Aorta (tissue), 5 donors: ENCODE measurements at places on chromosomes 13 and 19.

GRCh38 chr19:2588081-2588777, 112.3 kb downstream of the GADD45B start:
- peak; percentile 63 for DNase-seq

- DNase-seq, result no peak
These were observed 786.2 kb downstream of the PCDH9 start for GRCh38 chr13:66443926-66444325.

GRCh38 chr19:45166723-45167252, 6.0 kb upstream of the NKPD1 start:
- no peak for DNase-seq

DNA sequence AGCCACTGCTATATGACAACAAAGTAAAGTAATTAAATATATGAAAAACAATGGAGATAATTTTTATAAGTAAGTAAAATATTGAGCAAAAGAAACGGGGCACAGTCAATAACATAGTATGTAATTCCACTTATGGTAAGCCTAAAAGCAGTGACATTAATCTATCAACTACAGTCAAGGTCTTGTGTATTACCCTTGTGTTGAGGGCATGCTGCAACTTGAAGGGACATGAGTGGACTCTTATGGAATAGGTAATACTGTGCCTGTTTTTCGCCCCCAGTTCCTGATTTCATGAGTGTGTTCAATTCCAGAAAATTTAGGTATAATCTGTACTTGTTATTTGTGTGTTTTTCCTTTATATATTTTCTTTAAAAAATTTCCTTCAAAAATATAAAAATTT, 201.3 kb upstream of the SLITRK6 start:
- no peak for DNase-seq

GRCh38 chr19:40466219-40466984, 399 bp upstream of the SPTBN4 start:
- peak; percentile 84 for DNase-seq

GRCh38 chr13:106314417-106314816, 221.0 kb downstream of the EFNB2 start:
- no peak for DNase-seq

- no peak for DNase-seq
These were observed 9.9 kb downstream of the DNM2 start for GRCh38 chr19:10727685-10728201.

DNA sequence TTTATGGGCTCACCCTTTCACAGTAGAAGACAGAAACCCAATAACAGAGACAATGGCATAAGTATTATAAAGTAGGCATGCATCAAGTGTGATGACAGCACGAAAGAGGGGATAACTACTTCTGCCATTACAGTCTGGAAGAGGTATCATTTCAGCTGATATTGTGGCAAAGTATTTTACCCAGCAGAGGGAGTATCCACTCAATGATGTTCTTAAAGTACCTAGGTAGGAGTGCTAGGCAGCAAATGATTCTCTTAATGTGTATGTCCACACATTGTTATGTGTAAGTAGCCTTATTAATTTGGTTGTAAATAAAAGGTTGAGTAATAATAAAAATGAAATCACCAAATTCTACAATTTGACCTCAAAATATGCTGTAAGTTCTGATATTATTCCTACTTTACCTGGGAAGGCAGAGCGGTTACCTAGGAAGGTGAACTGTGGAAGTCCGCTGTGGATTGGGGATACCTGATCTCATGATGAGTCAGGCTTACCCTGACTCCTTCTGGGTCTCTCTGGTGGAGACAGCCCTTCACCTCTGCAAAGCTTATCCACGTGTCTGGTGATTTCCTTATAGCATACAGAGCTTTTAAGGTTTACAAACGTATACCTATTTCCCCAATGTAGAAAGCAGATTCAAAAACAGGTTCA, 4.1 kb upstream of the UBAC2 start:
- DNase-seq, result no peak

DNA sequence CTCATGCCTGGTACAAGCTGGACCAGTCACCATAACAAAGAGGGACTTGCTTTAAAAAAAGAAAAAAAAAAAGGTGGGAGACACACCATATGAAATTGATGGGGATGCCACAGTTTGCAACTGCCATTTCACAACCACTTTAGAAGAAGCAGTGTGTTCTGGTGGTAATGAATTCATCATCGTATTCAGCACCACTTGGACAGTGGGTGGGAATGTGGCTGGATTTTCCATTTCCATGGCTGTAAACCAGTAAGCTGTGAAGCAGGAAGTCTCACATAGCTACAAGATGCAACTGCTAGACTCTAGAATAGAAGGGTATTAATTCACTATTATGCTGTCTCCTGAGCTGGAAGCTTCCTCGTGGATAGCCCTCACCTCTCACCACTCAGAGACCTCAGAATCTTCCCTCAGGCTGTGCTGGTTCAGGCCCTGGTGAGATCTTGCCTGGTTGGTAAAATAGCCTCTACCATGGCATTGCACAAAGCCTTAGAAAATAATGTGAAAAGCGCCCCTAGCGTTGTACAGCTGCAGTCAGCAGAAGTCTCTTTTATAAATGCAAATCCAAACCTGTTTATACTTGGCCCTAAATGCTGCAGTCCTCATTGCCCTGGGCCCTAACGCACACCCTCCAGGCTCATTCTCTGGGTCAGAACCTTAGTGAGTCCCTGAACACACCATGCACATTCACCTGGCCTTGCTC, 150.7 kb downstream of the KCTD15 start:
- DNase-seq, result no peak

GRCh38 chr13:24172071-24172470, 11.6 kb downstream of the SPATA13 start:
- DNase-seq, result no peak

GRCh38 chr13:23902975-23903905, 5.9 kb upstream of the C1QTNF9B start:
- no peak for DNase-seq

- no peak for DNase-seq
These were observed 74.9 kb downstream of the WTIP start for GRCh38 chr19:34556488-34556887.

GRCh38 chr13:30479154-30479882, 13.6 kb upstream of the HMGB1 start:
- DNase-seq, result no peak

DNA sequence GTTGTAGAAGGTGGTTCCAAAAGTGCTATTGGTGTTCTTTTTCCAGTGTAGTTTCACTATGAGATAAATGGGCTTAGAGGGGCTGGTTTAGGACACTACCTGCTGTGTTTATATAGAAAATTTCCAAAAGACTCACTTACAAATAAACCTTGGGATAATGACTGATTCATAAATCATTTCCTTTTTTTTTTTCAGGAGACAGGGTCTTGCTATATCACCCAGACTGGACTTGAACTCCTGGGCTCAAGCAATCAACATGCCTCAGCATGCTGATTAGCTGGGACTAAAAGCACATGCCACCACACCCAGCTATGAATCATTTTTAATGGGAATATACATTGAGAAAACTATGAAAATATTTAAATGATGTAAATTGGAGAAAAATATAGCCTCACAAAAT, 376.6 kb downstream of the PCDH9 start:
- DNase-seq, result no peak

GRCh38 chr13:92255526-92255925, 857.1 kb downstream of the GPC5 start:
- no peak for DNase-seq

DNA sequence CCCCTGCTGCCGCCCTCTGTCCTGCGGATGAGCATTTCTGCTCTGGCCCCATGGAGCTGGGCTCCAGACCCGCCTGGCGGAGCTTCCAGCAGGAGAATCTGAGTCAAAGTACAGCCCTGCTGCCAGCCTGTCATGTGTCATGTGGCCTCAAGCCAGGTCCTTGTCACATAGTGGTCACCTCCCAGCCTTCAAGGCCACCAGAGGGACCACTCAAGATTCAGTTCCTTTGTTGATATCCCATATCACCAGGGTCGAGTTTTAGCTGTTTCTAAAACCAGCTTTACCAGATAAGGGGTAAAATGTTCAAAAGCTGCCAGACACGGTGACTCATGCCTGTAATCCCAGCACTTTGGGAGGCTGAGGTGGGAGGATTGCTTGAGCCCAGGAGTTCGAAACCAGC, 13.4 kb downstream of the THOP1 start:
- DNase-seq, result no peak

GRCh38 chr13:95457294-95457693, 95.2 kb upstream of the CLDN10 start:
- DNase-seq, result no peak

DNA sequence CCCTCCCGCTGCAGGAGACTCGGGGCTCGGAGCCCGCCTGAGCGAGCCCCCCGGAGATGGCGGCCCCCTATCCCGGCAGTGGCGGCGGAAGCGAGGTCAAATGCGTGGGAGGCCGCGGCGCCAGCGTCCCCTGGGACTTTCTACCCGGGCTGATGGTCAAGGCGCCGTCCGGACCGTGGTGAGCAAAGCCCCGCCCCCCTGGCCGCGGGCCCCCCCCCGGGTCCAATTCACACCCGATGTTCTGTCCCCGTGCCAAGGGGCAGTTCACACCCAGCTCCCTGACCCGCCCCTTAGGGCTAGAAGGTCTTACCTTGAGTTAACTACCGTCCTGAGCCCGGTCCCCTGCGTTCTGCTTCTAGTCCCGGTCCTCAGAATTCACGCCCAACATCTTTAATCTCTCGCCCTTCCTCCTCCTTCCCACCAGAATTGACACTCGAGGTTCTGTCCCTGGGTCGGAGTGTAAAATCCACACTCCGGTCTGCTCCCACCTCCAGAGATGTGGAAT, 1.4 kb downstream of the NPAS1 start:
- DNase-seq, result no peak

DNA sequence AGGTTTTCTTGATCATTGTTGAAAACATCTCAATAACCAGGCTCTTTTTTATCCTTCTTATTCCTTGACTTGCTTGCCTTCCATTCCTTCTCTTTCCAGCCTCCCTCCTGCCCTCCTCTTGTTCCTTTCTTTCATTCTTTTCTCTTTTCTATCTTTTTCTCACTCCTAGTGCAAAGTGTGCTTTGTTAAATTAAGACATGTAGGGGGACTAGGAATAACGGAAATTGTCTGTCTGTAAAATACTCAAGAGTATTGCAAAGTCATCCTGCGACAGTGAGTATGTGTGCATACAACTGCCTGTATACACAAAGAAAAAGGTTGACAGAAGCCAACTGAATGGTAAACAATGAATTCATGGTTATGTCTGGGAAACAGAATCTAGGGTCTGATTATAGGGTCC, 70.1 kb downstream of the LRRC63 start:
- no peak for DNase-seq

GRCh38 chr13:80336776-80337287, 4.1 kb downstream of the SPRY2 start:
- DNase-seq, result no peak

GRCh38 chr19:34232566-34233481, 21.5 kb upstream of the GARRE1 start:
- peak; percentile 86 for DNase-seq

- DNase-seq, result no peak
These were observed 17.8 kb upstream of the MIR17HG start for GRCh38 chr13:91329733-91330132.

- DNase-seq, result no peak
These were observed 178.8 kb downstream of the VWA8 start for GRCh38 chr13:41782086-41782485.

DNA sequence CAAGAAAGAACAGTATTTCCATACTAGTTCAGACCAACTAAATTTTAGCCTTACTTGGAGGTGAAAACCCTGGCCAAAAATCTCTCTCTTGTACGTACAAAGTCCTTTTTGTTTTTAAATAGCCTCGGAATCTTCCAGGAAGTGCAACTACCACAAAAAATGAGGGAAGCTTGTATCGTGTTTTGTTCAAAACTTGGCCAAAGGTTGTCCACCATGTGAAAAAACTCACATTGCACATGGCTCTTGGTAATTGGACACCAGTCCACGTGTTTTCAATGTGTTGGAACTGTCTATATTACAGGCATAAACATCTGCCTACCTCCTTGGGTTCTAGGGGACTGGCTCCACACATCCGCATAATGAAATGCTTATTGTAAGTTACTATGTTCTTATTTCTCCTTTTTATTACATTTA, 15.2 kb upstream of the STRN4 start:
- DNase-seq, result no peak

GRCh38 chr19:54489766-54490165, 12.9 kb upstream of the LAIR2 start:
- no peak for DNase-seq

GRCh38 chr19:46954993-46955812, 64.4 kb upstream of the NPAS1 start:
- DNase-seq, result no peak

GRCh38 chr19:36025541-36025940, 7.1 kb downstream of the CLIP3 start:
- no peak for DNase-seq

DNA sequence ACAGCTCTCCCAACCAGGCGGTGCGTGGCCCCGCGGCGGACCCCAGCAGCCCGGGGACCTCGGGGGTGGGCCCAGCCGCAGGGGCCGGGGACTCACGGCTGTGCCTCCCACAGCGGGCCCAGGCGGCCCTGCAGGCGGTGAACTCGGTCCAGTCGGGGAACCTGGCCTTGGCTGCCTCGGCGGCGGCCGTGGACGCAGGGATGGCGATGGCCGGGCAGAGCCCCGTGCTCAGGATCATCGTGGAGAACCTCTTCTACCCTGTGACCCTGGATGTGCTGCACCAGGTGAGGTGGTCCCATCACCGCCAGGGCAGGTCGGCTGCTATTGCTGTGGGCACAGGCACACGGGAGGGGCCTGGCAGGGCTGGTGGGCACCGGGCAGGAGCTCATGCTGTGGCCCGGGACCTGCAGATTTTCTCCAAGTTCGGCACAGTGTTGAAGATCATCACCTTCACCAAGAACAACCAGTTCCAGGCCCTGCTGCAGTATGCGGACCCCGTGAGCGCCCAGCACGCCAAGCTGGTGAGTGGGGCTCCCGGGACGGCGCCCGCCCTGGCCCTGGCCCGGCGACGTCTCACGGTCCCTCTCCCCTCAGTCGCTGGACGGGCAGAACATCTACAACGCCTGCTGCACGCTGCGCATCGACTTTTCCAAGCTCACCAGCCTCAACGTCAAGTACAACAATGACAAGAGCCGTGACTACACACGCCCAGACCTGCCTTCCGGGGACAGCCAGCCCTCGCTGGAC, 7.3 kb downstream of the PTBP1 start:
- no peak for DNase-seq

- peak; percentile 86 for DNase-seq
These were observed at the start of gene STXBP2 for GRCh38 chr19:7636691-7637373. Gene STXBP2, plus strand, starts transcription at chr19:7637110. Its CDS starts 40 bp downstream, at chr19:7637150.

- no peak for DNase-seq
These were observed 44.5 kb downstream of the VWA8 start for GRCh38 chr13:41916173-41916954.

GRCh38 chr13:102035969-102036368, 365.9 kb downstream of the FGF14 start:
- DNase-seq, result no peak

DNA sequence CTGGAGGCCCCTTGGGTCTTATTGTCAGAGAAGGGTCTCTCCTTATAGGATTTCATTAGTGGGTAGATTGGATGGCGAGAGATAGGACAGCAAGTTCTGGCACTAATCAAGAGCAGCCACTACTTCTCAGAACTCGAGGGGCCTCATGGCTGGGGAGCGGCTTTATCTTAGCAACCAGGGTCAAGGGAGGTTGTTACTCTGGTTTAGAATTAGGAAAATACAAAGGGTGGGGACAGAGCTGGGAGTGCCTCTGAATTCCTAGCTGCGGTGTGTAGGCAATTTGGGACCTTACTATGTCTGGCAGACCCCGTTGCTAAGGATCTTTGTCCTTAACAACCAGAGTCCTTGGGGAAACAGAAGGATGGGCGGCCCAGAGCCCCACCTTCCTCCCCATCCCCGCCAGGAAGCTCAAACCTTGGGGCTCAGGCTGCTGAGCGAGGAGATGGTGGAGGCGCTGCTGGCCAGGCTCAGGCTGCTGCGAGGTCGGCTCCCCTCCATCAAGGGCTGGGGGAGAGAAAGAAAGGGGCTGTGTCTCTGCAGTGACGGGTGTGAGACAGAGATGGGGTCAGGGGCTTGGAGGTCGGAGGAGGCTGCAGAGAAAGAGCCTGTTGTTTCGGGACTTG, 1.2 kb downstream of the PLEKHA4 start:
- no peak for DNase-seq
